CD4-positive, alpha-beta T cell treated with Interleukin-4 for 1 hour (primary cell): ENCODE measurements at places on chromosomes 3 and 15.

DNA sequence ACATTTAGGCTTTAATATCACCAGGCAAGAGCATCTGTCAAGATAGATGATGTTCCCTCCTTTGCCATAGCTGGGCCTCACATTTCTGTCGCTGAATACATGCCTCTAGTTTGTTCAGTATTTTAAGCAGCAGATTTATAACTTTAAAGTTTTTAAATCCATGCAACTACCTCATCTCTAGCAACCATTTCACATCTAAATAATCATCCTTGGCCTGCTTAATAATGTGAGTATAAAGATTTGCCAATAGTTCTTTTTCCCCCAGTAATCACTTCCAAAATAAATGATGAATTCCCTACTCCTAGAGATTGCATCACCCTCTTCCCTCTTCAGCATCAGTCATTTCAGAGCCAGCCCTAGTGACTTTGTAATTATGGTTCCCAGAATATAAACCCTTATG, 36.2 kb upstream of the FILIP1L start:
- no peak for DNase-seq

DNA sequence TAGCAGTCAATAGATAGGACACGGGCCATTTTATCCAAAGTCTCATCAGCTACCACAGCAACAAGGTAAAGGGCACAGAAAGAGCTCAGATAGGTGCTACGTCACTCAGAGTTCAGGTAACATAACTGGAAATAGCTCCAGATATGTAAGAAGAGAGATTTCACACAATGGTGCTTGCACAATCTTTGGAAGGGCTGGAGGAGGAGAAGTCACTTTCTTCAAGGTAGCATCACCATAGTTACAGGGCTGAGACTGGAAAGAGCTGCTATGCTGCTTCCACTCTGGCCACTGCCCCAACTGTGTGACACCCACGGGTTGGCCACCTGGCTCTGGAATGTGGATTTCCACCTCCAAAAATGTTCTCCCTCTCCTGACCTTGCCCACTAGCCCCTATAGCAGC, 448.8 kb upstream of the THBS1 start:
- no peak for DNase-seq

GRCh38 chr3:157531771-157532170, 28.6 kb upstream of the VEPH1 start:
- DNase-seq, result no peak

DNA sequence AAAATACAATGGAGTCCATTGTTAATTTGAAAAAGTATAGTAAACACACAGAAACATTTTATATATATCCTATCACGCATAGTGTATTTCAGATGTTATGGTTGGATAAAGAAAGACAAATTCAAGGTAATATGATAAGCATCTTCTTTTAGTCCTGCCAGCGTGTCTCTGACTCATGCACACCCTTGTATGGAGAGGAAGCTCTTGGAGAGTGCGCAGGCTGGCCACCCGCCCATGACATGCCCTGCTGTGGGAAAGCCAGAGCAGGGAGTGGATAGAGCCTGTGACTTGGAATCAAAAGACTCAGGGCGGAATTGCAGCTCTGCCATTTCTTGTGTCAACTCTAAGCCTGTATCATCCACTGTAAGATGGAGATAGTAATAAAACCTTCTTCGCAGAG, 23.0 kb upstream of the COPG1 start:
- peak; percentile 61 for DNase-seq

- DNase-seq, result no peak
Measured at GRCh38 chr3:45904931-45905330, 18.6 kb downstream of the CCR9 start.

DNA sequence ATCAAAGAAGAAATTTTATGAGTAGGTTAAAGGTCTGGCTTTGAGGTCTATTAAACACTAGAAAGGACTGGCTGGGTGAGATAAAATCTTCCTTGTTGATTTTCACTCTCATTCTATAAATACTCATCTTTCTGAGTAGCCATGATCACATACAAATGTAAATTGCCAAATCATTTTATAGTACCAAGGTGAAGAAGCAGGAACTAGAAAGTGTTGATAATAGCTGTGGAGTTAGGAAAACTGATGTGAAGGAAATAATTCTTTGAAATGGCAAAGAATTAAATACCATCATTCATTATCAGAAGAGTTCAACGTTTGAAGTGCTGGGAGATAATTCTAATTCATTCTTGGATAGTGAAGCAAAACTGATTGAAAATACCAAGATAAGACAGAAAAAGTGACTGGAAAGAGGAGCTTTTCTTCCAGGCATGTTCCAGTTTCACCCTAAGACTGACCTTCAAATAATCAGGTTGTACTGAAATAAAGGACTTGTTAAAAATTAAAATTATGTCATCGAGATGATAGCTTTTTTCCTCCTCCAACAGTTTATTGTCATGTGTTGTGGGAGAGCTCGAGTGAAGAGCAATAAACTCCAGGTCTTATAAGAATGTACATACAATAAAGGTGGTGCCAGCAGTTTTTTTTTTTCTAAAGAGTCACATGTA, 17.4 kb downstream of the THBS1 start:
- DNase-seq, result no peak
